Activated CD8-positive, alpha-beta memory T cell treated with anti-CD3 and anti-CD28 coated beads for 24 hours (primary cell): ENCODE measurements at places on chromosomes 3 and 15.

GRCh38 chr3:40097131-40098117, 212.1 kb upstream of the EIF1B start:
- DNase-seq: no peak

GRCh38 chr3:132289316-132289715, 27.9 kb upstream of the ACP3 start:
- no peak for DNase-seq

- no peak for DNase-seq
Measured at GRCh38 chr3:47782446-47783308, 984 bp upstream of the SMARCC1 start.

GRCh38 chr3:43327582-43327979, 41.2 kb downstream of the SNRK start:
- DNase-seq: no peak

DNA sequence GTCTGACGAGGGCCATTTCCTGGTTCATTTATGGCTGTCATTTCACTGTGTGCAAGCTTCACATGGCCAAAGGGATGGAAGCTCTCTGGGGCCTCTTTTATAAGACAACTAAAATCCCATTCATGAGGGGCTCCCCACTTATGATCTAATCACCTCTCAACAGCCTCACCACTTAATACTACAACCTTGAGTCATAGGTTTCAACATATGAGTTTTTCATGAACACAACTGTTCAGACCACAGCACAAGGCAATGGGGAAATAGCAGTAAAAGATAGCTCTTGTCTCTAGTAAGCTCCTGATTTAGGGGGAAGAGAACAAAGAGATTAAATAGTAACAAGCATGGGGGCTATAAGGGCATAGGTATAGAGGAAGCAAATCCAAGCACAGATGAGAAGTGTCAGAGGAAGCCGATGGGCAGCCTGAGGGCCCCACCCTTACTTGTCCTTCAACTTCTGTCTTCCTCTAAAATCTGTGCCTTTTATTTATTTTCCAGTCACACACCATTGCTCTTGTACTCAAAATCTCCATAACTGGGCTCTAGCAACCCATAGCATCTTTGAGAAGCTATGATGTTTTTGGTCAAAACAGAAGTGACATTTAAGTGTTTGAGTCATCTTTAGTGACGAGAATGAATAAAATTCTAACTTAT, 329.1 kb downstream of the UNC13C start:
- no peak for DNase-seq

- DNase-seq: peak; percentile 63
Measured at GRCh38 chr15:64842096-64842939, 603 bp downstream of the PLEKHO2 start.

- DNase-seq: no peak
Measured at GRCh38 chr15:61049028-61049427, 180.1 kb downstream of the RORA start.

DNA sequence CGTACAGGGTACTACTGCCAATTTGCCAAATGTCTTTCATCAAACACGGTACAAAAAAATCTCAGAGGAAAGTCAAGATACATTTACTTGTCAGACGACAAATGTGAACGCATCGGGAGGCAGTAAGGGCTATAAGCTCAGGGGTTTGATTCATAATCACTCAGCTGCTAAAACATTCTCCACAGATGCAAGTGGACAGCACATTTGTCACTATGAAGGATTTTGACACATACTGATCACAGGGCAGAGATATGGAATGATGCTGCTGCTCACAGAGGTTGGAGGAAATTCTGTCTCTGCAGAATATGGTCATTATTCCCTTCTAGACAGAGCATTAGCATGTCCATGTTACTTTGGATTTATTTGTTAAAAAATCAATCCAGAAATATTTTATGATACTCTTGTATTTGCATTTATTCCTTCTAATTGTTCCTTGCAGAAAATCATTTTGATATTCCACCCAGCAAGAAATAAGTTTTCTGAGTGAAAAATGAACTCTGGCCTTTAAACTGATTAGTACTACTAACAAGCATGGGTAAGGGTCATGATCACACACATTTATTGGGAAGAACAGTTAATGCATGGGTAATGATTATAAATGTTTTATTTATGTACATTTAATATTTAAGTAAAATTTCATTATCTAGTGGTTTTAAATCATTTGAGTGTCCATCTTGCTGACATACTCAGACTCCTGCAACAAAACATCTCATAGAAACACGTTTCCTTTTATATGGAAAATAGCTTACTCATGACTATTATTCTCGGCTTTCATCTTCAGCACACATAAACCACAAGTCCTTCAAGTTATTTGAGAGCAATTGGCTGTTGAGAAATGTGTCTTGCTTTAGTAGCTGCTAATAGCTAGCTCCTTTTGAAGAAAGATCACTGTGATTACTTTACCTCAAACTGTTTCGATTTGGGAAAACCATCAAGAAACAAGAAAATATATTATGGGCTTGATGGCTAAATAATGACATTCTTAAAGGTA, 559.3 kb downstream of the MECOM start:
- DNase-seq: no peak

- DNase-seq: no peak
Measured at GRCh38 chr3:100900671-100901335, 92.4 kb downstream of the ABI3BP start.
